ENCODE measurements at places on chromosomes 11 and 22.

- DNase-seq = peak; percentile 86
These were observed 29.3 kb downstream of the CELF1 start for GRCh38 chr11:47523490-47524225.

DNA sequence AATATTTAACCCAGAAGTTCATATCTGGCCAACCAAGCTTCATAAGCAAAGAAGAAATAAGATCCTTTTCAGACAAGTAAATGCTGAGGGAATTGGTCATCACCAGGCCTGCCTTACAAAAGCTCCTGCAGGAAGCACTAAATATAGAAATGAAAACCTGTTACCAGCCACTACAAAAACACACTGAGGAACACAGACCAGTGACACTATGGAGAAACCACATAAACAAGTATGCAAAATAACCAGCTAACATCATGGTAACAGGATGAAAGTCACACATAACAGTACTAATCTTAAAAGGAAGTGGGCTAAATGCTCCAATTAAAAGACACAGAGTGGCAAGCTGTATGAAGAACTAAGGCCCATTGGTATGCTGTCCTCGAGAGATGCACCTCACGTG lies 311.4 kb downstream of the DYNC2H1 start:
- DNase-seq = peak; percentile 75

GRCh38 chr11:72695354-72695753 lies 21.1 kb upstream of the PDE2A start:
- DNase-seq = no peak

DNA sequence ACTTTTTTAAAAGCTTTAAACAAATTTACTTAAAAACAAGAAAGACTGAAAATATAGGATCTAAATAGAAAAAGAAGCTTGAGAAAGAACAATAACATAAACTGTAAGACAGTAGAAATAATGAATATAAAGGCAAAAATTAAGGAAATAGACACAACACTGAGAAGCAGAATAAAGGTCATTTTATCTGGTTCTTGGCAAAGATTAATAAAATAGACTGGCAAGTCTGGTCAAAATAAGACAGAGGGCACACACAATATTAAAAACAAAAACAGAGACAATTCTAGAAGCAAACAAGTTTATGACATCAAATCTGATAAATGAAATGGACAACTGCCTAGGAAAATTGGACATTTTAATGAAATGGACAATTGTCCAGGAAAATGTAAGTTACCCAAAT lies 105.8 kb downstream of the ATG16L2 start:
- no peak for DNase-seq

GRCh38 chr11:65648997-65649493 lies 11.1 kb downstream of the SIPA1 start:
- no peak for DNase-seq

GRCh38 chr22:19723983-19724827 lies 866 bp downstream of the GP1BB start:
- no peak for DNase-seq

- DNase-seq = no peak
These were observed 11.1 kb upstream of the SLC37A2 start for GRCh38 chr11:125052047-125052446.

DNA sequence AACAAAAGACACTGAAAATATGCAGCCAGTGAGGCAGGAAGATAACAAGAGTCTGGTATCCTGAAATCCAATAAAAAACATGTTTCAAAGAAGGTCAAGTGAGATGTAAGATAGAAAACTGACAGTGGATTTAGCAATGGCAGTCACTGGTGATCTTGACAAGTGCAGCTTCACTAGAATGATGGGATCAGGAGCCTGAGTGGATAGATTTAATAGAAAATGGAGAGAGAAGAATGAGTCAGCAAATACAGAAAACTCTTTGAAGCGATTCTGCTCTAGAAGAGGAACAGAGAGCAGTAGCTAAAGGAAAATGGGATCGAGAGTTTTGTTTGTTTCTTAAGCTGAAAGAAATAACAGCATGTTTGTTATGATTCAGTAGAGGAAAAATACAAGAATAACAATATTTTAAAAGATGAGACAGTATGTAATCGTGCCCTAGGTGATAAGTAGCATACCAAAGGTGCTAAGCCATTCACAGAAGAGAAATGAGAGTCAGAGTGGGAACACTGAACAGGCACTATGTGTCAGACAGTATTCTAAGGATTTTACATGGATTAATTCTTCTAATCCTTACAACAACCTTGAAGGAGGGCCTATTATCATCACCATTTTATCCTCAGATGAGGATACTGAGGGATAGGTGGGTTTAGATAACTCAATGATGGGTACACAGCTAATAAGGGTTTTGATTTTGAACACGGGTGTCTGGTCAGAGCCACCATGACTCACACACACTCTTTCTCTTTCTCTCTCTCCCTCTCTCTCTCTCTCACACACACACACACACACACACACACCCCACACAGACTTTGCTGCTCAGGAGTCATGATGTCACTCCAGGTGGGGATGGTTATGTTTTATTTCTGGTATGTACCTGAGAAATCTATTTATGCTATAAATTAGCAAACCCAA lies 36.3 kb downstream of the MRE11 start:
- DNase-seq = peak; percentile 6

- DNase-seq = peak; percentile 99
These were observed 10.8 kb upstream of the LDHA start for GRCh38 chr11:18383388-18384156.

DNA sequence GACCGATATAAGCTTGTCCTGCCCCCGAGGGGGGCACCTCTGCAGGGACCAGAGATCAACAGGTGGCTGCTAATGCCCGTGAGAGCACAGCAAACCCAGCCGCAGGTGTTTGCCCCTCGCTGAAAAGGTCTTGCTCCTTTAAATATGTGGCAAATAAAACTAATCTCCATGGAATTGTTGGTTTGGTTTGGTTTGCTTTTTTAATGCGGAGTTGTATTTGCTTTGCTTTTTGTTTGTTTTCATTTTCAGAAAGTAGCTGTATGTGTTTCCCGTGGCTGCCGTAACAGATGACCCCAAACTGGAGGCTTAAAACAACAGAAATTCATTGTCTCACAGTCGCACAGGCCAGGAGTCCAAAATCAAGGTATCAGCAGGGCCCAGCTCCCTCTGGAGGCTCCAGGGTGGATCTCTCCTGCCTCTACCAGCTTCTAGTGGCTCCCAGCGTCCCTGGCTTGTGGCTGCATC lies 93.0 kb downstream of the CELSR1 start:
- DNase-seq = no peak

DNA sequence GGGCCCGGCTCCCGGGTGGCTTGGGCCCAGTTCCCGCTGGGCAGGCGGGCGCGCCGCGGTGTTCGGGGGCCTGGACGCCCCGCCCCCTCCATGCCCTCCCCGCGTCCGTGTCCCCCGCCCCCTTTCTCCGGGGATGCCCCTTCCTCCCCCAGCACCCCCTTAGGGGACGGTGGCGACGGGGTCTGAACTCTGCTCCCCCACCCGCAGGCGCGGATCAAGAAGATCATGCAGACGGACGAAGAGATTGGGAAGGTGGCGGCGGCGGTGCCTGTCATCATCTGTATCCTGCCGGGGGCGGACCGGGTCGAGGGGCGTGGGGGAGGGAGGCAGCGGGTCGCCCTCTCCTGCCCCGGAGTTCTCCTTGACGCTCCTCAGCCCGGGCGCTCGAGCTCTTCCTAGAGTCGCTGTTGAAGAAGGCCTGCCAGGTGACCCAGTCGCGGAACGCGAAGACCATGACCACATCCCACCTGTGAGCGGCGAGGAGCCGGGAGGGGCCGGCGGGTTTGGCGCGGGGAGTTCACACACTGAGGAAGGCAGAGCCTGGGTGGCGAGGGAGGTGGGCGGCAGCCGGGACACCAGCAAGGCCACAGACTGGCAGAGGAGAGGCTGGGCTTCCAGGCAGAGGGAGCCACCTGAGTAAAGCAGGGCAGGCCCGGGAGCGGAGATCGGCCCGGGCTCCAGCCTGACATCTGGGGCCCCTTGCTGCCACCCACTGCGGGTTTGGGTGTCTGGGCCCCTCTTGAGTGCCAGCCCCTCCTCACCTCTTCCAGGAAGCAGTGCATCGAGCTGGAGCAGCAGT lies 546 bp downstream of the DRAP1 start:
- DNase-seq = peak; percentile 21

DNA sequence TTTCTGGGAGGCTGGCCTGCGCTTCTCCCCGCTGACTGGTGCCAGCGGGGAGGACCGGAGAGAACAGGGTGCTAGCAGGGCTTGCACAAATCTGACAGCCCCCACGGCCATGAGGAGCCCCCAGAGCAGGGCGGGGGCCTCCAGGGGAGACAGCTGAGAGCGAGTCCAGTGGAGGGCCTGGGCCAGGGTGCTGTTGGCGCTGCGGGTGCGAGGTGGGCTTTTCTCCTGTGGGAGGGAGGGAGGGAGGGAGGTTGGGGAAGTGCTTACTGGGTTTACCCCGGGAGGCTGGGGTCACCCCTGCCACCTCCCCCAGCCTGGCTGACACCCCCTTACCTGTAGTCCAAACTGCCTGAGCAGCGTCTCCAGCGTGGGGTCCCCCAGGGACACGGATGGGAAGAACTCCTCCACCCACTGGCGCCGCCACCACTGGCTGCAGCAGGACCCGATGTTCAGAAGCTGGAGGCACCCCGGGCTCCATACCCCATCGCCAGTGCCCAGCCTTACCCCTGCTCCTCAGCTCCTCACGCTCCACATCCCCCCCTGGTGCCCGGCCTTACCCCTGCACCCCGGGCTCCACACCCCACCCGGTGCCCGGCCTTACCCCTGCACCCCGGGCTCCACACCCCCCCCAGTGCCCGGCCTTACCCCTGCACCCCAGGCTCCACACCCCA lies 3.9 kb downstream of the LMF2 start:
- DNase-seq = no peak

DNA sequence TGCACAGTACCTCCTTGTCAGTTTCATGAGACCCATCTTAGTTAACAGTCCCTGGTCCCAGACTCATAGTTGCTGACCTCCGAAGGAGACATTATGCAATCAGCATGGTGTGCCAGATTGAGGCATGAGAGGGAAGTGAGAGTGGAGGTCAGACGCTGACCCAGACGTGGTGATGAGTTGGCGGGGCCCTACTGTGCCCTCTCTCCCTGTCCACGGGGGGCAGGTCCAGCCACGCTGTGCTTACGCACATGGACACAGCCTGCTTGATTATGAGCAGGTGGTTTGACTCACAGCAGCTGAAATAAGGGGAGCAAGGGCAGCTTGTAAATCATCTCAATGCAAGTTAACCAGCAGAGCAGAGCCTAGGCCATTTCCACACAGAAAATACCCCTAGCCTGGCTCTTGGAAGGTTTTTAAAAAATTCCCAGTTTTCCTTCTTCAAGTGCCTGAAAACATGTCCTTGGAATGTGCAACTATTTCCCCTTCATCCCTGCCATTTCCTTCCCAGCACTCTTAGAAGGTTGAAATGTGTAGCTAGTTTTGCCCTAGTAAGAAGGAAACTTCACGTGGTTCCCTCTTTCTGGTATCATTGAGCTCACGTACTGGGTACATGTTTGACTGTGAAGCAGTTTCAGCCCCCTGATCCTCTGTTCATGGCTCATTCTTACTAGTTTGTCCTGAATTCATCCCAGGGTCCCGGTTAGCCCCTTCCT lies 122.6 kb upstream of the SORL1-AS1 start:
- DNase-seq = peak; percentile 57

DNA sequence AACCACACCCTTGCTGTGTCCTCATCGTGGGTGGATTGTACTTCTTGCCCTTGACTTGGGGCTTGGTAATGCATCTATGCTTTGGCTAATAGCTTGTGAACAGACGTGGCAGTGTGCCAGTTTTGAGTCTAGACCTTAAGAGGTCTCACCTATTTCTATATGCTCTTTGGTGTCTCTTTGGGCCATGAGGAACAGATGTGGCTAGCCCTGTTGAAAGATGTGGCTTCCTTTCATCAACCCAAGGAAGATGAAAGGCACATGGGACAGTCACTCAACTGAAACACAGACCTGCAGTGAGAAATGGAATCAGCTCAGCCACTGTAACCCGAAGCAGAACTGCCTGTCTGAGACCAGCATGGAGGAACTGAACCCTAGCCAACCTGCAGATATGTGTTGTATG lies 7.9 kb upstream of the NELL1 start:
- DNase-seq = no peak

- no peak for DNase-seq
These were observed 82.3 kb downstream of the PTPRJ start for GRCh38 chr11:48062649-48063048.

DNA sequence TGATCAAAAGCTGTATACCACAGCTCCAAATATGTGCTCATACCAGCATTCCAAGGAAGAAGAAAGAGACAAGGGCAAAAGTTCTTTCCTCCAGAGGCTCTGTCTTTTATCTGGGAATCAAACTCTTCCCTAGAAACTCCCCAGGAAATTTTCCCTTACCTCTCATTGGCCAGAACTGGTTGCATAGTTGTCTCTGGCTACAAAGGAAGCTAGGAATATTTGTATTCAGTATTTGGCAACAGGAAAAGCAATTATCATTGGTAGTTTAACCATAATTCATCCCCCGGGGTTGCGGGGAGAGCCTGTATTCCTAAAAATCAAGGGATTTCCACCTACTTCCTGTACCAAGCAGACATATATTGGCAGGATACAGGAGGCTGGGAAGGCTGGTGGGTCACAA lies 10.5 kb upstream of the ZFTA start:
- DNase-seq = no peak

GRCh38 chr11:64544616-64545296 lies 46.3 kb upstream of the SLC22A12 start:
- no peak for DNase-seq

DNA sequence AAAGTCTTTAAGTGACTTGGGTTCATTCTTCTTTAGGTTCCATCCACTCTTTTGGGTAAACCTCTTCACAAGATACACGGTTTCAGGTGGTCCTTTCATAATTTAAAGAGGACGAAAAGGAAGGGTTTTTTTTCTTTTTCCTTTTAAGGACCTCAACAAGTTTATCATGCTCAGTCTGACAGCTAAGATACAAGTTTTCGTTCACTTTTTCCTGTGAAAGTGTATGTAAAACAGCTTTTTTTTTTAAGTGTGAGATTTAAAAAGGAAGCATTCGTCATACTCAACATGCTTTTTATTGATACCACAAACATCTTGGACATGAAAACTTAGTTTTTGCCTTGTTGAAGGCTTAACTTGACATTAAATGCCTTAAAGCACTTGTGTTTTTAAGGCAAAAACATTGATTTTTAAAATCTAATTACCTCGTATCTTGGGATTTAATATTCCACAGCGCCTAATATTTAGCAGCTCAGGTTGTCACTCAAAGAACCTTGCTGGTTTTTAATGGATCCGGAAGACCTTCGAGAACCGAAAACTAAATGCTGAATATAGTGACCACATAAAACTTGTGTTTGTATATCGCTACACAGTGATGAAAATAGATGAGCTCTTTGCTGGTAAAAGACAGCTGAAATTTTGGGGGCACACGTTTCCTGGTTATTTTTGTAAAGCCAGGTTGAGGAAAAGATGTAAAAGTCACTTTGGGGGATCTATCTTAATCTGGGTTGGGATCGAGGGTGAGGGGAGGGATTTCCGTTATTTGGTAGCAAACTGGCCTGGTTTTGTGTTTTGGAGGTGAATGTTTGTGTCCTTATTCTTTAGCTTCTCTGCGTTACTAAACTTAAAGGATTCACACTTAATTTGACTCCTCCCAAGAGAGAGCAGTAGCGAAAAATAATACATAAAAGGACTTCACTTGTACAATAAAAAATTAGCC lies 2.3 kb downstream of the PCF11 start:
- DNase-seq = no peak
